ENCODE measurements at places on chromosomes 7 and 10. TPM values are rescaled to one million over a fixed set of nuclear protein-coding genes. Genes with fewer than 3 reads are reported as not detected.

Gene AKR1C4
- total RNA-seq, result 9.1 TPM

DNA sequence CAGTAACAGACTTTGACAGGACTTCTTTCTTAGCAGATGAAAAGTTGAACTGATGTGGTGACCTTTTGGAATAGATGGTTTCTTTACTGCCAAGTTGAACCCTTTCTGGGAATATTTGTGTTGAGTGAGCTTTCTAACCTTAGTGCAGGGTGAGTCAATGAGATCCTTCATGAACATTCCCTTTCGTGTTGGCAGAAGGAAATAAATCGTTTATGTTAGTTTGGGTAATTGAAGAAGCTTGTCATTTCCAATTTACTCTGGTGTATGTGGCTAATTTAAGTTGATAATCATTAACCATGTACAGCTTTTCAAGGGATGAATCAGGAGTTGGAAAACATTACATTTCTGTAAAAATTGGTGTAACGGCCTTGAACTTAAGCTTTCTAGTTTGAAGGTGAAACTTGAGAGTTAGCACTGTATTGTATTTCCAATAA is 43.4 kb downstream of the PTTG1IP2 start:
- no peak for DNase-seq

DNA sequence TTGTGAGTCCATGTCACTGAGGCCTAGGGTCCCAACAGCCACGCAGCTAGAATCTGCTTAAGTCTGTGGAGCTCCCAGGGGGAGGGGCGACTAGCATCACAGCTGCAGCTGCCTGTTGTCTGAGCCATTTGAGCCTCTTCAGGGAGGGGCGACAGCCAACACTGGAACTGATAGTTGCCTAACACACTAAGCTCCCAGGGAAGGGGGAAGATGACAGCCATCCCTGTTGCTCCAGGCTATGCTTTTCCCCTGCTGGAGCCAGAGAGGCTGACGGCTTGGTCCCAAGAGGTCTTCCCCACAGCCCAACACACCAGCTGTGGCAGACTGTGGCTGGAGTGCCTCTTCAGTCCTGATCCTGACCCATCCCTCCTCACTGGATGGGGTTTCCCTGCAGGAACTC is 817.5 kb downstream of the NXPH1 start:
- no peak for DNase-seq

GRCh38 chr7:82264783-82265305 is 178.7 kb downstream of the CACNA2D1 start:
- no peak for DNase-seq

GRCh38 chr7:22486597-22486996 is 13.4 kb downstream of the STEAP1B start:
- DNase-seq, result no peak

DNA sequence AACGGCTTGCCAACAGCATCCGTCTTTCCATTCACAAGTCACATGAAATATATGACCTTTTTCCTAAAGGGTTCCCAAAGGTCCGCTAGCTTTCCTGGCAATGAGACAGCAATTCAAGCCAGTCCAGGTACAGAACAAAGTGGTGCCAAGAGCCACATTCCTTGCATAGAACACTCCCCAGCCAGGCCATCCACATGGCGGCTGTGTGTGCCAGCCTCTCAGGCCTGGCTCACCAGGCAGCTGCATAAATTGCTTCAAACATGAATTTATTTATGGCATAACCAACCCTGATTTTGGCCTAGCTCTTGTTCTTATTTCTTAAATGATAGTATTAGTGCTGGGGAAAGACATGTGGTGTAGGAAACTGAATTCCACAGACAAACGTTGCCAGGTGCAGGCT is 63.7 kb upstream of the CREB5 start:
- DNase-seq, result peak; percentile 79

DNA sequence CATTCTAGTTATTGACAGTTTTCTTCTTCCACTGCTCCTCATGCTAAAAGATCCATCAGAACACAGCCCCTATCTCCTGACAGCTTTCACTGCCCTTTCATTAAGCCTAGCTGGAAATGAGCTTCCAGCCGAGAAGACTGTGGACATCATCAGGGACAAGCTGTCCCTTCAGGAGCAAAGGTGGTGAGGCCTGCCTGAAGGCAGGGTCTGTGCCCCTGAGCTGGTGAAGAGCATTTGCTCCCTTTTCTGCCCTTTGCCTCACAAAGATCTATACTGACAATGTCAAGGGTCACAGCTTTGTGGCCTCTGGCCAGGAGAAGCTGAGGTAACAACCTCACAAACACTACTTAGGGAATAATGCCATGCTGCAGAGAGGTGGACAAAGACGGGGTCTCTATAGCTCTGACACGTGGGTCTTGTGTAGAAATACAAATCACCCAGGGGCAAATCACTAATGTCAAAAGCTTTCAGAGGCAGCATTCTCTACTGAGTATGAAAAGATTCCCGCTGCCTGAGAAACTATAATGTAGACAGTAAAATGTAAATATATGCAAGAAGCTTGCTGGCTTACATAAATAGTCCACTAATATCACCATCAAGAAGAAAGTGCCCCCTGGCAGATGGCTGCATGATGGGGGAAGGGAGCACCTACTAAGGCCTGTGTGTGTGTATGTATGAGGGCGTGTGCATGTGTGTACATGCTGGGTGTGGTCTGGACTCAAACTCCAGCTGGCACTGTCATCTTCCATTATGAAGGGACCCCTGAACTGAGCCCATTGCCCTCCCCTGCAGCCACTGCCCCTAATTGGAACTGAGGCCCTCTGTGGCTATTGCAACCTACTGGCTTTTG is 55.8 kb downstream of the HBP1 start:
- no peak for DNase-seq

- no peak for DNase-seq
Observed at GRCh38 chr7:75040512-75040911, 33.1 kb downstream of the RCC1L start.

Gene FAM24B
- 4.9 TPM for total RNA-seq

Gene CC2D2B
- total RNA-seq, result 2.9 TPM

- no peak for DNase-seq
Observed at GRCh38 chr10:77075926-77076325, 561.7 kb downstream of the KCNMA1 start.

DNA sequence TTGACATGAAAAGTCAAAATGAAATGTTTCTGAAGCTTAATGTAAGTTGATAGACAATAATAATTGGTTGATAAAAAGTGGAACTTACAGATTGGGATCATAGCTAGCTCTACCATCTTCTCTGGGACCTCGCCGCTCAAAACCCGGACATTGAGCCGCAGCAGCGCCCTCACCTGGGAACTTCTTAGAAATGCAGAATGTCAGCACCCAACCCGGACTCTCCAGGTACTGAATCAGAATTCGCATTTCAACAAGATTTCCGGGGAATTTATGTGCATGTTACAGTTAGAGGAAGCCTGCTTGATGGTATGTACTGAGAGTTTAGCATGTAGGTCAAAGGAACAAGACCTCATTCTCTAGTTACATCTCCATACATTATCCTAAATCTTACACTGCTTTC is 36.7 kb upstream of the ABLIM1 start:
- DNase-seq, result no peak

DNA sequence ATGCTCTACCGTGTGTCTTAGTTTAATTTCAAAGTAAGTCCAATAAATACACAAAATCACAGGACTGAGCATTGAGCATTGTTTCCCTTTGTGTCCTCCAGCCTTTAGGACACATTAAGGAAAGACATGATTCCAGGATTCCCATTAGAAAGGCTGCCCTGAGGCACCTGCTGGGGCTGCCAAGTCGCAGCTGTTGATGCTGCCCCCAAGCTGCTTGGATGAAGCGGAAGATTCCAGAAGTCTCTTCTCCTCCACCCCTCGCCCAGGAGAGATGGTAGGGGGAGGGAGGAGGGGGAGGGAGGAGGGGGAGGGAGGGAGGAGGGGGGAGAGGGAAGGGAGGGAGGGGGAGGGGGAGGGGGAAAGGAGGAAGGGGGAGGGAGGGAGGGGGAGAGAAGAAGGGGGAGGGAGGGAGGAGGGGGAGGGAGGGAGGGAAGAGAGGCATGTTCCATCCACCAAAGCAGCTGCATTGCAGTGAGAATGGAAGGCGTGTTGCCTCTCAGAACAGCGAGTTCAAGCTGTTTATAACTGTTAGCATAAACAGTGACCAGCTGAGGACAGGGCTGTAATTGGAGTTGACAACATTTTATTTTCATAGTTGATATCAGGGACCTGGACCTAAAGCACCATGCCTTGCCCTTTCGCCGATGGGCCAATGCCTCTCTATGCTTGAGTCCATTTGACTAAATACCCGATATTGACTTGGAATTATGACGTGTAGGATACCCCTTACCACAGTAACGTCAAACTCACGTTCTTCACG is 67.3 kb downstream of the DIP2C start:
- no peak for DNase-seq

DNA sequence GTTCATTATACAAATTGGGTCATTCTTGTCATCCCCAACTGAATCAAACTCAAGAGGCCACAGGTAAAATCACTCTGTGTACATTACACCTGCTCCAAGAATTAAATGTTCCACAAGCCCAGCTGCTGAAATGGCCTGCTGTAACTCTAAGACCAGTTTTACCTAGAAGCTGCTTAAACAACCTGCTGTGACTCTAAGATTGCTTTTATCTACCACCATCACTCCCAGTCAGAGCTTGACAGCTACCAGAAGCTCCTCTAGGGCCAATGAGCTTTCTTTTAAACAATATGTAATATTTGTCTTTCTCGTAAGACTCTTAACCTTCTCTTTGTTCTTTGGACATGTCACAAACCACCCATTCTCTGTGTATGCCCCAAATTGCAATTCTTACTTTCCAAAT is 141.8 kb upstream of the LRGUK start:
- no peak for DNase-seq

DNA sequence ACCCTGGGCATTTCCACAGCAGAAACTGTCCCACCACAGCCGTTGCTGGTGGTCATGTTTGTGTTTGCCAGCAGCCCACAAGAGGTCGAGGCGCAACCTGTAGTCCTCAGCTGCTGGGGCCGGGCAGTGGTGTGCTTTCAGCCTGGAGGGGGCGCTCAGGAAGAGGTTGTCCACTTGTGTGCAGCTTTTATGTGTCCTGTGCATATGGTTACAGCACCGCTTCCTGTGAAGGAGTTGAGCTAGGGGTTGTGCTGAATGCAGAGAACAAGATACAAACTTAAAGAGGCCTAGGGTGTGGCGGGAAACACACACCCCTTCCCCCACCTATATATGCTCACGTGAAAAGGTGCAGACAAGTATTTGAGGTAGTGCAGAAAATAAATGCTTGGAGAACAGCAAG is 29.5 kb upstream of the PFKFB3 start:
- DNase-seq, result no peak

- DNase-seq, result no peak
Observed at GRCh38 chr7:112580717-112581435, 100.1 kb downstream of the LSMEM1 start.

Gene ERVW-1
- total RNA-seq, result not detected

Gene HMX2
- 0.69 TPM for total RNA-seq

GRCh38 chr7:120373174-120373573 is 100.2 kb downstream of the KCND2 start:
- no peak for DNase-seq

DNA sequence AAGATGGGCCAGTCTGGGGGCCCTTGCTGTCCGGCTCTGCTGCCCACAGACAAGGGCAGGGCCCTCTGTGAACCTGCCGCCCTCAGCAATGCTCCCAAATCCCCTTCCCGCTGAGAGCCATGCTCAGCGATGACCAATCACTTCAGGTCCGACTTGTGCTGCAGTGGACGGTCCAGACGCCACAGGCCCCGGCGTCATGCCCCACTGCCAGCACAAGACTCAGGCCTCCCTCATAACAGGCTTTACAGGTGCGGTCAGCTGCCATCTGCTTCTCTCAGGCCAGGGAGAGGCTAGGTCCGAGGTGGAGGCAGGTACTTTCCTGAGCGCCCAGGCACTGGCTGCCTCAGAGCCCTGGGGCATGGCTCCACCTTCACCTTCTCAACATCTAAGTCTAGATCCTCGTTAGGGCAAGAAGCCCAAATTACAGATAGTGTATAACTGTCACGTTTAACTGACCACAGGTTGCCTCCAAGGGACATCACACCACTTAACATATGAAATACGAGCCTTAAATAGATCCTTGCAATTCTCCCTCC is 393.2 kb downstream of the PTPRN2 start:
- DNase-seq, result no peak

DNA sequence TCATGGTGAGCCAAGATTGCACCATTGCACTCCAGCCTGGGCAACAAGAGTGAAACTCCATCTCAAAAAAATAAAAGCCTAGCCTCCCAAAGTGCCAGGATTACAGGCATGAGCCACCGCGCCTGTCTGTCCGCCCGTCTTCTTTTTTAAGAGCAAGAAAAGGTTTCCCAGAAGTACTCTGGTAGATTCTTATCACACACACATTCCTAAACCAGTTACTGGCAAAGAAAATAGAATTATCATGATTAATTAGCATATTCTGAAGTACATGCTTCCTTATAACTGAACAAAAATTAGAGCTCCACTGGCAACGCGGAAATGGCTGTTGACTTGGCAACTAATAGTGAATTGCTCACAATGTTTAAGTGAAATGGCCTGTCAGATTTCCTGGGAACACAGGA is 87.0 kb downstream of the ADK start:
- no peak for DNase-seq

DNA sequence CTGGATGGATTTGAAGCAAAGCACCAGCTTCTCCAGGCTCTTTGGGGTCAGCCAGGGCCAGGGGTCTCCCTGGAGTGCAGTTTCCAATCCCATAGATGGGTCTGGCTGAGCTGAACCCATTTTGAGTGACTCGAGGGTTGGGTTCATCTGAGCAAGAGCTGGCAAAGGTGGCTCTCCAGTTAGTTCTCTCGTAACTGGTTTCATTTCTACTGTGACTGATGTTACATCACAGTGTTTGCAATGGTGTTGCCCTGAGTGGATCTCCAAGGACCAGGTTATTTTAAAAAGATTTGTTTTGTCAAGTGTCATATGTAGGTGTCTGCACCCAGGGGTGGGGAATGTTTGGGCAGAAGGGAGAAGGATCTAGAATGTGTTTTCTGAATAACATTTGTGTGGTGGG is 14.2 kb downstream of the LEP start:
- no peak for DNase-seq

DNA sequence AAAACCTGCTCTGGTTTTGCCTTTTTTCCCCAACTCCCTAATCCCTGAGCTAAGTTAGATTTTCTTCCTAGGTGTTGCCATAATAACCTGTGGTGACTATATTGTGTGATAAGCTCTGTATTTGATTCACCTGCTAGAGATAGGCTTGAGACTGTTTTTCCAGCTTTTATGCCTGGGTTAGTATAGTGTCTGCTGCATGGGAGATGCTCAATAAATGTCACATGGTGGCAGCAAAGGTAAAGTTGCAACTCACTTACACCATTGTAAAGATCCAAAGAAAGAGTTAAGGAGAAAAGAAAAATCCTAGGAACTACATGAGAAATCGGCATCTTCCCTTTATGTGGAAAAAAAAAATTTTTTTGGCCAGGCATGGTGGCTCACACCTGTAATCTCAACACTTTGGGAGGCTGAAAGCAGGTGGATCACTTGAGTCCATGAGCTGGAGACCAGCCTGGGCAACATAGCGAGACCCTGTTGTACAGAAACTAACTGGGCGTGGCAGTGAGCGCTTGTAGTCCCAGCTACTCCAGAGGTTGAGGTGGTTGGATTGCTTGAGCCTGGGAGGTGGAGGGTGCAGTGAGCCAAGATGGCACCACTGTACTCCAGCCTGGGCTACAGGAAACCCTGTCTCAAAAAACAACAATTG is 3.7 kb downstream of the CCNJ start:
- no peak for DNase-seq

Gene MMP21
- 0.17 TPM for total RNA-seq

Gene VWDE
- 1.7 TPM for total RNA-seq

Gene ANXA8L1
- not detected for total RNA-seq

Data from mucosa of gallbladder (tissue), 1 donor.